Activated CD4-positive, alpha-beta T cell treated with anti-CD3 and anti-CD28 coated beads, Interleukin-2, amount 50 U/mL, for 4 hours (primary cell): ENCODE measurements at places on chromosomes 12 and 14.
A peak's percentile ranks its signal among the peaks of the same experiment; 100 is the strongest.

DNA sequence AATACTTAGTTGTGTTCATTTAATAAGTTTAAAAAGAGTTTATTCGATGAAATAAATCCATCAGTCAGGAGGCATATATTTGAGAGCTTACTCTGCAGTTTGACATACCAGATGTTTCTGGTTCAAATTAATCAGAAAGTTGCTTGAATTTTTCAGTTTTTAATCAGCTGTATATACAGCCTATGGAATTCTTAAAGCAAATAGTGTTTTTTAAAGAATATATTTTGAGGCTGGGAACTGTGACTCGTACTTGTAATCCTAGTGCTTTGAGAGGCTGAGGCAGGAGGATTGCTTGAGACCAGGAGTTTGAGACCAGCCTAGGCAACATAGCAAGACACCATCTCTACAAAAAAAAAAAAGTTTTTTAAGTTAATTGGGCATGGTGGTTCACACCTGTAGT, 112.1 kb downstream of the MON2 start:
- DNase-seq = no peak

DNA sequence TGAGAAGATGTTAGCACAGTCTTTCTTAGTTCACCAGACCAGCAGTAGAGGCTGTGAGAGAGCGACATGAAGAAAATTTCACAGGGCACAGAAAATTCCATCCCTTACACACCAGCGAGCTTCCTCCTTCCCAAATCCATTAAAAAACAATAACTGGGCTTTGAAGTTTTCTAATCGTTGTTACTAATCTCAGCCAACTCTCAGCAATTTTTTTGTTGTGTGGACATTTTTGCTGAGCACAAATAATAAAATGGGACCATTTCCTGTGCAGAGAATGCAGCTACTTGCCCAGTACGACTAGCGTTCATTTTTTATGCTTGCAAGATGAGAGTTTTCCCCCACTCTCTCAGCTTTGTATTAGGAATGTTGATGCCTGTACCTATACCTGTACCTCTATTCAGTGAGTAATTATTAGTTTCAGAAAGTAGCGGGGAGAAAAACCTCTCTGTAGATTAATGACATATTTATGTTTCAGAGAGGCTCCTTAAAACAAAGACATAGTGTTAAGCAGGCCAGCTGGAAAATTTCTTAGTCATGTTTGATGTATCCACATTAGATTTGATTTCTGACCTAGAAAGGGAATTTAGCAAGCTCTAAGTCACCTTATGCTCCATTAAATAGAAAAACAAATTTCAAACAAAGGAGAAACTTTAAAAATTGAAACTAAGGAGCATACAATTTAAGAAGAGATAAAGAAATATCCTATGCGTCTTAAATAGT, 146.5 kb downstream of the SRGAP1 start:
- DNase-seq = no peak

DNA sequence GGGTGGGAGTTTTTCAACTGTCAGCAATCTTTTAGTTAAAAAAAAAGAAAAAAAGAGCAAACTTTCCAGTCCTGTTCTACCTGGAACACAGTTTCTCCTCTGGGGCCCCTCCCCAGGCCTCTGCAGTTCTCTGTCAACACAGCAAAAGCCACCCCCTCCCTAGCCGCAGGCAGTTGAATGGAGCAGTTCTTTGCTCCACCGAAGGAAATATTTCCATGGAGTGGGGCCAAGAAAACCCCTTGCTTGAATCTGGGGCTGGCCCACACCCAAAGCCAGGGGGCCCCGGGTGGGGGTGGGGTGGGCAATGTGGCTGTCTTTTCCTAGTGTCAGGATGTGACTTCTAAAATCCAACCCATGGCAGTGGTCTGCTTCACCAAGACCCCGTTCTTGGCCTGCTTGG, 5.0 kb upstream of the MEG3 start:
- DNase-seq = no peak

DNA sequence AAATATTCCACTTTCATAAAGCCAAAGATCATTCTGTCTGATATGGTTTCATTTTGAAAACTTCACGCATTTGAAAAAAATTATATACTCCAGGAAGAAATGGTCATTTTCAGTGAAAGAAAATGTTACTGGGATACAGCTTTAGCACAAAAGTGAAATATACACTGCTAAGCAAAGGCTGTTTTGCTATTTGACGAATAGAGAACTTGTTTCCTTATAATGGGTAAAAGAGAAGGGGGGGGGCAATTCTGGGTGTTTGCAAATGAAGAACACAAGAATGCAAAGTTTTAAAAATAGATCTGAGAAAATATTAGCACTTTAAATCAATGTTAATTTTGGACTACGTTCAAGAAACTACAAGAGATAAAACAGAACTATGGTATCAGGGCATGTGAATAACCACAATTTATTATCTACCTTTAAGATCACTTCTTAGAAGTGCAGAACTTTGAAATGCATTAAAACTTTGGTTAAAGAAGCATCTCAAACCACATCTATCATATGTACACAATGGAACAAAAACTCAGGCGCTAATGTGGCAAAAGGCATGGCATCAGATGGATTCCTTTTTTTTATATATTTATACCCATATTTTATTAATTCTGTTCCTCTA, 51.1 kb downstream of the EFCAB11 start:
- no peak for DNase-seq

GRCh38 chr12:17076028-17076744, 470.2 kb upstream of the LMO3 start:
- no peak for DNase-seq

DNA sequence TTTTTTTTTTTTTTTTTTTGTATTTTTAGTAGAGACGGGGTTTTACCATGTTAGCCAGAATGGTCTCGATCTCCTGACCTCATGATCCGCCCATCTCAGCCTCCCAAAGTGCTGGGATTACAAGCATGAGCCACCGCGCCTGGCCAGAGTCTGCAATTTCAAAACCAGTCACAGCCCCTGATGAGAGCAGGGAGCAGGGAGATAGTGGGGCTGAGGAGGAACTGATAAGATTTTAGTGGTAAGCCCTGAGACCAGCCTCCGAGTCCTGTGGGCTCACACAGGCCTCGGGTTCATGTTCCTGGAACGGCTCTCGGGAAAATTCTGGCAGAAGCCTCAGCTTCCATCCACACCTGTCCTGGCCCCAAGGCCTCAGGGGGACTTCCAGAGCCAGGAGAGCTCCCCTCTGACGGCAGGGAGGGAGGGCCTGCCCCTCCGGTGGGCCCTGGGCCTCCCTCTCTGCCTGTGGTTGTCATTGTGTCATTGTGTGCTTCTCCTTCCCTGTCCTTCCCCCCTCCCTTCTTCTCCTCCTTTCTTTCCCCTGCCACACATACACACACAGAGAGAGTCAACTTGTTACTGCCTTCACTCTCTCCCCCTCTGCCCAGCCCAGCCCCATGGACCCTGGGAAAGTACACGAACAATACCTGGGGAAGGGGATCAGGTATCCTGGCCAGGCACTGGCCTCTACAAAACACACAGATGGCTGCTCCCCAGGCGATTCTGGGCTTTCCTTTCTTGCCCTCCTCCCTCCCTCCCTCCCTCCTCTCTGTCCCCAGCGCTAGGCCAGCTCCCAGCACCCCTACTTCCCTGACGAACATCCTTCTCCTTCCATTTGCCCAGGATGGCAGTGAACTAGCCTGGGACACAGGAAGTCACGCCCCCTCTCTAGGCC, 294.1 kb downstream of the DPF3 start:
- DNase-seq = no peak

DNA sequence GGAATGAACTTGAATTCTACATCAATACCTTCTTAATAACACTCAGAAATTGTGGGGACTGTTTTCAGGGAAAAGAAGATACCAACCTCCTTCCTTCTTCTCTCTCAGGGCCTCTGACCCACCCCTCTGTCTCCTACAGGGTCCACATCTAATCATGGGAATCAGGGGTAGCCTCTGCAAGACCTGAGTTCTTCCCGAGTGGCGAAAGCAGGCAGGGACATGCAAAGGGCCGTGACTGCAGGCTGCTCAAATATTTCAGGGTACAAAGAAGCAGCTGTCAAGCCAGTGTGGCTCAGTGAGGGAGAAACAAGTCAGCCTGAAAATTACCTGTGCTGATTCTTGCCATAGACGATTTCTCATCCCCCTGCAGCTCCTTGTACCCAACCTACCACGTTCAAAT, 123.1 kb upstream of the PARP11 start:
- no peak for DNase-seq

- no peak for DNase-seq
Measured at GRCh38 chr14:54420478-54421142, 20.6 kb downstream of the CNIH1 start.

- DNase-seq = no peak
Measured at GRCh38 chr12:9149372-9149771, 33.7 kb upstream of the A2M start.

GRCh38 chr12:27828196-27828595, 48.2 kb upstream of the MANSC4 start:
- no peak for DNase-seq

DNA sequence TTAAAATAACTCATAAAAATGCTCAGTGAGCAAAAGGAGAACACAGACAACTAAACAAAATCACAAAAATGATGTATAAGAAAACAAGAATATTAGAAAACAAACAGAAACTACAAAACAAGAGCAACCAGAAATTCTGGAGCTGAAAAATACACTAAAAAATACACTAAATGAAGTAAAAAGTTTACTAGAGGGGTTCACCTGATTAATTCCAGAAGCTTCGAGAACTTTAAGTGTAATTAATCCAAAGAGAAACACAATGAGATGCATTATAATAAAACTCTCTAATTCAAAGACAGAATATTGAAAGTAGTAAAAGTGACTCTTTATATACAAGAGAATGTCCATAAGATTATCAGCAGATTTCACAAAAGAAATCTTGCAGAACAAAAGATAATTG, 558.4 kb downstream of the CCER1 start:
- no peak for DNase-seq

- DNase-seq = no peak
Measured at GRCh38 chr12:48985901-48986300, 7.8 kb downstream of the WNT1 start.

GRCh38 chr14:35051796-35052195, 5.7 kb downstream of the FAM177A1 start:
- no peak for DNase-seq

DNA sequence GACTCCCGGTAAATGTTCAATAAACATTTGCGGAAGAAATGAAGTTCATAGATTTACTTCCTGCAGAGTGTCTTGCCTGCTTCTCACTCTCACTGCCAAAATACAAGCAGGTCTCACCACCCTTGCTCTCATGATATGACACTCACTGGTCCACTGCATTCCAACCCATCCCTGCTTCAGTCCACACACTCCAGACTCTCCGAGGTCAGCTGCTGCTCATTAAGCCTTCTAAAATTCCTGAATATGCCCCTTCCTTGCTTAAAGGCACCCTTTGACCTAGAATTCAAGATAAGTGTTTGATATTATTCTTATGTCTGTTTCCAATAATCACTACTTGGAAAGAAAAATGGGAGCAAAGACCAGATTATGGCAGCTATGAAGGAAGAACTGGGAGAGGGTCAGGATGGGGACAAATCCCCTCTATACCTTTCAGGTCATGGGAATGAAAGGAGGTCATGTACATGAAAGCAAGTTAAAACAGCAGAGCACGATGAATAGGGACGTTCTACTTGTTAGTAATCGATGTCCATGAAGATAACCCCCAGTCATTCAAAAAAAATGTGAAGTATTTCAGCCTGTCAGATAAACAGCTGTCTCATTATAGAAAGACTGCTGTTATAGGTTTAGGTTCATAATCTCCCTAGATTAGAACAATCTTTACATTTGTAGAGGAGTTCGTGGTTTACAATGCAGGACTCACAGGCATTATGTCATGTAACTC, 10.5 kb upstream of the NID2 start:
- no peak for DNase-seq

- DNase-seq = no peak
Measured at GRCh38 chr12:9264546-9264945, 56.4 kb upstream of the PZP start.

- no peak for DNase-seq
Measured at GRCh38 chr14:85519661-85520305, 10.2 kb upstream of the FLRT2 start.

- DNase-seq = no peak
Measured at GRCh38 chr12:104636496-104636895, 179.7 kb downstream of the CHST11 start.

GRCh38 chr14:96658611-96659010, 138.6 kb upstream of the VRK1 start:
- DNase-seq = no peak

DNA sequence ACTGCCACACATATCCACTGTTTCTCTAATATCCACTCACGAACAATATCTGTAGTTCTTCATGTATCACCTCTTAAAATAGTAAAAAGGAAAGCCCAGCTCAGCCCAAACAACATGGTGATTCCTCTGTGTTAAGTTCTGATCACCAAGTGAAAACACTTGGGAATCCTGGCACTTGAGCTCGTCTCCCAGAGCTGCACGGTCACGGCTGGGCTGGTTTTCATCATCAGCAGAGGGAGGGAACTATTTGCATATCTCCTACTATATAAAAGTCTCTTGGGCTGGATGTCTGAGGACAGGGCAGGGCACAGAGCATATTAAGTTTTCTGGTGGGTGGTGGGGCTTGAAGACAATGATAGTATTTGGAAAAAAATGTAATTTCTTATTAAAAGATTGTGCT, 870.6 kb downstream of the TMEM121 start:
- no peak for DNase-seq

GRCh38 chr12:75738486-75738885, 227.1 kb upstream of the KRR1 start:
- peak; percentile 2 for DNase-seq

DNA sequence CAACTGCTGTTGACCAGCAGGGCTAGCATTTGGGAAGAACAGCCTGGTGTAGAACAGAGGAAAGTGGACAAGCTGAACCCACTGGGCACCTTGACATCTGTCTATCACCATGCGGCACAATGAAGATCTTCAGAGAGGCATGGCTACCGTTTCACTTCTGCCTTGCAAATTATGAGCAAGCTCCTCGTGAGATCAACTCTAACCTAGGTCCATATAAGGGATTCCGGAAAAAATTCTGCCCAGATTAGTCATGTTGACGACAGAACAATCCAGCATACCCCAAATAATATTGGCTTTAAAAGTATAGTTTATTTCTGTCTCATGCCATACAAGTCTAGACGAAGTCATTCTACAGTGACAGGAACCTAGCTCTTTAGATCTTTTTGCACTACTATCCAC, 91.6 kb upstream of the ATF7IP start:
- no peak for DNase-seq

- no peak for DNase-seq
Measured at GRCh38 chr14:91225025-91225424, 19.5 kb downstream of the GPR68 start.

GRCh38 chr14:99516156-99516870, 35.1 kb downstream of the CCNK start:
- DNase-seq = no peak

- no peak for DNase-seq
Measured at GRCh38 chr14:96104469-96105057, 65.4 kb downstream of the C14orf132 start.
